ENCODE measurements at places on chromosomes 11 and 22.

- DNase-seq = peak; percentile 15
These were observed 33.4 kb downstream of the GDPD5 start for GRCh38 chr11:75492181-75492820.

DNA sequence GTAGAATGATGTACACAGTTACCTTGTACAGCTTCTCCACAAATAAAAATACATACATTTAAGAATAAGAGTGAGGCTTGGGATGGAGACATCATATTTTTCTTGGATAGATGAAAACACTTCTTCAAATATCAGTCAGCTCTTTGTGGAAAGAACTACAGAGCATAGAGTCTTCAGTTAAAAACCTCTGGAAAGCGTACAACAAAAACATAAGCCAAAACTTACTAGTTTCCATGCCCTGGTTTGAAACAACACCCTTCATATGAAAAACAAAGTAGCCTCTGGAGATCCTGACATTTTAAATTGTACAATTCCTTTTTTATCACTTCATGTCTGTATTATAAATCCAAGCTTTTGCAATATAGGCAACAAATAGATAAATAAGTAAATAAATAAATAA lies 7.0 kb upstream of the CEP126 start:
- no peak for DNase-seq

GRCh38 chr11:132639403-132639802 lies 892.9 kb downstream of the OPCML start:
- DNase-seq = no peak

- no peak for DNase-seq
These were observed 21.9 kb downstream of the PC start for GRCh38 chr11:66936311-66936711.

GRCh38 chr22:31210556-31211421 lies 1.3 kb upstream of the LIMK2 start:
- no peak for DNase-seq

GRCh38 chr11:88152381-88152780 lies 22.9 kb downstream of the RAB38 start:
- no peak for DNase-seq

- DNase-seq = no peak
These were observed 1.8 kb downstream of the BCL9L start for GRCh38 chr11:118923721-118924587.

DNA sequence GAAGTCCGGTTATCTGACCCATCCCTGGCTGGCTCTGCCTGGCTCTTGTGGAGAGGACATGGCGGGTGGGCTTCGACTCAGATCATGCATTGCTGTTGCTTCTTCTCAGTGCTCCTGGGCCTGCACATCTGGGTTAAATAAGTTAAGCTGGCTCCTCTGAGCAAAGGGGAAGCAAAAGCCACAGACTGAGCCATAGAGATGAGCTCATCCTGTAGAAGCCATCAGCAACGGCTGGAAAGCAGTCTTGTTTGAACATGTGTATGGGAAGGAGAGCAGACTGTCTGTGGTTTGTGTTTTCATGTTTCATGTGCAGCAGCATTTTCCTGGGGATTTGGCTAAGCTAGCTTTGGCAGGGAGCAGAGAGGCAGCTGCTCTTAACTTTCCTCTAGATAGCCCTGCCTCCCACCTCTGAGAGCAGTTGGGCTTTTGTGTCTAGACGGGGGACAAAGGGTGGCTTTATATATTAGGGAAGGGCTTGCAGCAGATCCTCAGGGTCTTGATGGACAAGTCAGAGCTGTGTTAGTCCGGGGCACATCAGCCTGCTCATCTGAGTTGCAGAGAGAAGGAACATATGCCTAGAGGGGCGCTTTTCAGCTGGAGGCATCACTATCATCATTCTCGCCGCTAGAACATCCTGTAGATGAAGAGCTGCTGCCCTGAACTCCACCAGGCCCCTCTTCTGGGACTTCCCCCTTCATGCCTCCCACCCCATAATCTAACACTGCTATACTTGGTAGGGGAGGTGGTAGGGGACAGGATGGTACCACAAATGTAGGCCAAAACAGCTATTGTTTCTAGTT lies 14.9 kb downstream of the DCPS start:
- no peak for DNase-seq

- no peak for DNase-seq
These were observed 9.5 kb upstream of the GGA1 start for GRCh38 chr22:37599153-37599552.

GRCh38 chr11:43359422-43359818 lies 700 bp downstream of the TTC17 start:
- peak; percentile 4 for DNase-seq

DNA sequence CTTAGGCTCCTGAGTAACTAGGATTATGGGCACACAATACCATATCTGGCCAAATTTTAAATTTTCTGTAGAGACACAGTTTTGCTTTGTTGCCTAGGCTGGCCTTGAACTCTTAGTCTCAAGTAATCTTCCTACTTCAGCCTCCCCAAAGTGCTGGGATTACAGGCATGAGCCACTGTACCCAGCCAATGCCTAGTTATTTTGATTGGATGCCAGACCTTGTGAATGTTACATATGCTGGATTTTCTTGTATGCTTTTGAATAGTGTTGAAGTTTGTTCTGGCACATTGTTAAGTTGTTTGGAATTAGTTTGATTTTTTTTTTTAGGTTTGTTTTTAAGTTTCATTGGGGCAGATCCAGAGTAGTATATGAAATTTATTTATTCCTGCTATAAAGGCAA lies 110.7 kb upstream of the ANO5 start:
- no peak for DNase-seq

GRCh38 chr11:121281698-121282097 lies 10.9 kb upstream of the SC5D start:
- DNase-seq = no peak

- no peak for DNase-seq
These were observed 594 bp downstream of the NRXN2 start for GRCh38 chr11:64722141-64723065.

- DNase-seq = no peak
These were observed 85.9 kb downstream of the TIMP3 start for GRCh38 chr22:32887324-32887980.

DNA sequence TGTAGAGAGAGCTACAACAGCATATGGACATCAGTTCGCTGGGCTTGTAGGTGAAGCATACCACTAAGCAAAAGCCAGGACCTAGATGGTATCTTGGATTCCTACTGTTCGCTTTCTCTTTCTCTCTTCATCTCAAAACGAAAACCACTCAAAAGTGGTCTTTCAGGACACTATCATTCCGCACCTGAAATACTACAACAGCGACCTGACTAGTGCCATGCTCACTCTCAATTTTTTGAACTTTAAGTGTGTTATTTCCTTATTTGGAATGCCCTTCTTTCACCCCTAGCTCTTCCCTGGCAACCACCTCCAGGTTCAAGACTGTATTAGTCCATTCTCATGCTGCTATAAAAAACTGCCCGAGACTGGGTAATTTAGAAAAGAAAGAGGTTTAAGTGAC lies 59.2 kb downstream of the CCDC83 start:
- DNase-seq = no peak

GRCh38 chr11:117792241-117792640 lies 4.8 kb downstream of the DSCAML1 start:
- DNase-seq = no peak

DNA sequence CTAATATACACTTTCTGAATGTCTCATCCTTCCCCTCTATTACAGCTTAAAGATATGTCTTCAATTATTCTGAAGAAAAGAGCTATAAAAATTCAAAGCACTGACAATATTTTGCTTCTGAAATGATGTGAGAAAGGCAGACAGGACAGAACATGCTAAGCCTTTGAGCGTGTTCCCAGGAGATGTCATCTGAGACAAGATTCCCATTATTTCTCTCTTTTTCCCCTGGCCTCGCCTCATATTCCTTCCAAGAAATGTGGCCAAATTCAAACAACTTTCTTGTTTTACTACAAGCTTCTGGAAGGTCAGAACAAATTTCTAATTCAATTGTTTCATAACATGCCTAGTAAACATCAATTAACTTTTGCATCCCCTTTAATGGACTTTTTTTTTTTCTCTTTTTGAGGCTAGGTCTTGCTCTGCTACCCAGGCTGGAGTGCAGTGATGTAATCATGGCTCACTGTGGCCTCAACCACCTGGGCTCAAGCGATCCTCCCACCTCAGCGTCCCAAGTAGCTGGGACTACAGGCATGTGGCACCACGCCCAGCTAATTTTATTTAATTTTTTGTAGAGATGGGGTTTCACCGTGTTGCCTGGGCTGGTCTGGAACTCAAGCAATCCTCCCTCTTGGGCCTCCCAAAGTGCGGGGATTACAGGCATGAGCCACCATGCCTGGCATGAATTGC lies 37.1 kb upstream of the NFRKB start:
- no peak for DNase-seq

DNA sequence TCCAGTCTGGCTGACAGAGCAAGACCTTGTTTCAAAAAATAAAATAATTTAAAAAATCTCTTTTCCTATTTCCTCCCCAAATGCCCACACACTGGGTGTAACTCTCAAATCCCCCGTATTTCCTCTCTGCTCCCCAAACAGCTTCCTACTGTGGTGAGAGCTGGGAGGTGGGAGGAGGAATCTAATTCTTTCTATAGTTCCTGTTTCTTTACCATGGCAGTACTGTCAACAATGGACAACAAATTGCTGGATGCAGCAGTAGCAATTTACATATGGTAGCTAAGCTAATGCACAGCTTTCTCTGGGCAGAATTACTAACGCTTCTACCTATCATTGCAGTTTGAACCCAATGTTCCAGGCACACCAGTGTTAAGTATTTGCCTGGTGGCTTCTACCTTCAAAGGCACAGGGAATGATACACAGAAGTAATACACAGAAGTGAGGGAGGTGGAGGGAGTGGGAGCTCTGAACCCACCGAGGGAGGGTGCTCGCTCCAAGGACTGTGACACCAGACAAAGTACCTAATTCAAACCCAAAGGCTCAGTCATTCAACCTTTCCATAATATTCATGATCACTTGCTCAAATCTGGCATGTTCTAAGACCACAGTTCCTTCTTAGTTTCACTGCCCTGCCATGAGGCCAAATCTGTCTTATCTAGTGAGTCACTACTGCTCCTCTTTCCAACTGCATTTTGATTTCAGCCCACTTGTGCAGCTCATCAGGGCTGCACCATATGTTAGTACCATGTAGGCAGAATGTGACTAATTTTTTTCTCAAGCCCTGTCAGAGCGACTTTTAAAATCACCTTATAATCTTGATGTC lies 37.9 kb downstream of the CELF1 start:
- no peak for DNase-seq

DNA sequence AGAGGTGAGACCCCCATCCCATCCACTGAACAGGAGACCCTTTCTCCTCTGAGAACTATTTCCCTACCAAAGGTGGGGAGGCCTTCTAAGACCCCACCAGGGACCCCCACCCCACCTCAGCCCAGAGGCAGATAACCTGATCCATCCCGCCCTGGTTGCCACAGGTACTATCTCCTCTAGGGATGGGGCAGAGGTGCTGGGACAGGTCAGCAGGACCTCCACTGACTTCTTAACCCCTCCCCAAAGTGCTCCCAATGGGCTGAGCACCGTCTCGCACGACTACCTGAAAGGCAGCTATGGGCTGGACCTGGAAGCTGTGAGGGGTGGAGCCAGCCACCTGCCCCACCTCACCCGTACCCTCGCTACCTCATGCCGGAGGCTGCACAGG lies 4.3 kb downstream of the INPPL1 start:
- DNase-seq = no peak

- no peak for DNase-seq
These were observed 12.0 kb downstream of the GUCY1A2 start for GRCh38 chr11:107006076-107006833.

DNA sequence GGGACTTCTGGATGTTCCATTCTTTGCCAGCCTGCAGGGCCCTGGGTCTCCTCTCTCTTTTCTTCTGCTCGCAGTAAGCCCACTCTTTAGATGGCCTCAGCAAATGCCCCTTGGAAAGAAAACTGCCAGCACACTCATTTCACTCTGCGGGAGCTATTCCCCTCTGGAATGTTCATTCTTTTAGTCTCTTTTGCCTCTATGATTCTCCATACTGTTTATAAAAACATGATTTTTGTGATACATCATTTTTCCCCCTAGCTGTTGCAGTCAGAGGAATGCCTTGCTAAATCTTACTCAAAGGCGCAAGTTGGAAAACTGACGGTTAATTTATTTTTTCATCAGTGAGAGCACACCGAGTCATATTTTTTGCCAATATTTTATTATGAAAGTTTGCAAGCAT lies 184.9 kb downstream of the SNX19 start:
- no peak for DNase-seq

DNA sequence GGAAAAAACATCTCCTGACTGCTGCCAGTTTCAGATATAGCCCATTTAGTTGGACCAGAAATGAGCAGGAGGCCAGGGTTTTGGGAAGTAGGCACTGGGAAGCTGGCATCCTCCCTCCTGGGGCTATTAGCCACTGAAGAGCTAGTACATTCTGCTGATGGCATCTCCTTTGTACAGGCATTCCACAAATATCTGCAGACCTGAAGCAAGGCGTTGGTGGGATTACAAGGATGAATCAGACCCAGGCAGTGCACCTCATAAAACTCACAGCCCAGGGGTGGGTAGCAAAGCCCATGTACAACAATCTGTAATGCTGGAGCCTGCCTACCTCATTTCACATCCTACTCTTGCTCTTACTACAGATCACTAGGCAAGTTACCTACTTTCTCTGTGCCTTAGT lies 27.5 kb upstream of the POU2AF1 start:
- DNase-seq = no peak

DNA sequence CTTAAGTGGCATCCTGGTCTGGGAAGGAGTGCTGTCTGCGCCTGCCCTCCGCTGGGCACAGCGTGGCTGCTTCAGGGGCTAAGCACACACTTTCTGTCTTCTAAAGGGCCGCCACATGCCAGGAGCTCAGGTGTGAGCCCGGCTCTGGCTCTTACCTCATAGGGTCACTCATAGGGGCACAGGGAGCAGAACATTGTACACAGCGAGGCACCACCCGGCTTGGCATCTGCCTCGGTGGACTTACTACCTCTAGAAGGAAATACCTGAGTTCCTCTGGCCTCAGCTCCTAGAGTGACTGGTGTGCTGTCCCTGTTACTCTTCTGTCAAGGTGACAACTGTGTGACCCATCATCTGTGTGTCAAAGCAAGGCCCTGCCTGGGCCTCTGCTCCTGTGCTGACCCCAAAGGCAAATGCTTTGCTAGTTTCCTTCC lies 13.4 kb downstream of the NEAT1 start:
- DNase-seq = no peak

GRCh38 chr22:29148826-29149225 lies 56.9 kb upstream of the EMID1 start:
- DNase-seq = no peak

DNA sequence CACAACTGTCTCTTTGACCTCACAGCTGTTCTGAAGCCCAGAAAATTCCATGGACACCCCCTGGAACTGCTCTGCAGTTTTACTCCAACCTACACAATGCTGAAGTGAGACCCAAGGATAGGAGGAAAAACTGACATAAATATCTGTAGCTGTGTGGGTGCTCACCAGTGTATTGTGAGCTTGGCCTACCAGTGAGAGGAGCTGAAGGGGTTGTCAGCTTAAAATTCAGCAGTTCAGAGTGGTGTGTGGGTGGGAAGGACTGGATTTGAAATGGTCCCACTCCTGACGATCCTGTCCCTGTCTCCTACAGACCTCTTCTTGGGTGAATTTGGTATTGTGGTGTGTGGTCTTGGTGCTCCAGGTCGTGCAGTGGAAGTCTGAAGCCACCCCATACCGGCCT lies 2.2 kb downstream of the TMEM223 start:
- DNase-seq = no peak

- DNase-seq = no peak
These were observed 48.8 kb upstream of the LARGE1 start for GRCh38 chr22:33969045-33969444.

- no peak for DNase-seq
These were observed 5.0 kb downstream of the DPF2 start for GRCh38 chr11:65338676-65339075.

- no peak for DNase-seq
These were observed 1.7 kb downstream of the NCF4 start for GRCh38 chr22:36862251-36863242.

- no peak for DNase-seq
These were observed 63.3 kb upstream of the BMAL1 start for GRCh38 chr11:13214276-13214675.

Measured in activated naive CD8-positive, alpha-beta T cell treated with anti-CD3 and anti-CD28 coated beads, Interleukin-2, amount 50 U/mL, for 16 hours (primary cell).